ENCODE measurements at places on chromosomes 1 and 21. TPM values are rescaled to one million over a fixed set of nuclear protein-coding genes. Genes with fewer than 3 reads are reported as not detected.

Gene MPC2
- total RNA-seq = 41.6 TPM

Gene SLAMF6
- 0.19 TPM for total RNA-seq

Gene FCRLB
- 0.34 TPM for total RNA-seq

Gene TINAGL1
- 139 TPM for total RNA-seq

Gene SPTA1
- not detected for total RNA-seq

Gene PGBD5
- 1.2 TPM for total RNA-seq

Gene SLC1A7
- 3.7 TPM for total RNA-seq

Gene WNT2B
- total RNA-seq = 4.7 TPM

Gene MAP1LC3C
- 19.3 TPM for total RNA-seq

Gene UMODL1
- not detected for total RNA-seq

Gene S100A3
- total RNA-seq = 4.2 TPM

Gene KRTAP7-1
- total RNA-seq = not detected

Gene OSCP1
- total RNA-seq = 8.2 TPM

Gene CNIH4
- 61.0 TPM for total RNA-seq

Gene C1orf226
- total RNA-seq = 17.0 TPM

Gene S100A12
- total RNA-seq = not detected

Gene C1orf87
- total RNA-seq = not detected

Gene GJA9
- total RNA-seq = not detected

Gene DYNLT5
- 3.1 TPM for total RNA-seq

Gene TNFSF4
- total RNA-seq = 2.3 TPM

Gene PLA2G5
- 23.9 TPM for total RNA-seq

Gene HAO2
- total RNA-seq = not detected

Gene FAM43B
- total RNA-seq = 4.2 TPM

Gene DENND2D
- total RNA-seq = 13.8 TPM

Gene CROCC
- total RNA-seq = 24.1 TPM

Gene PROK1
- not detected for total RNA-seq

Gene GUK1
- 307 TPM for total RNA-seq

Gene SNX27
- total RNA-seq = 55.4 TPM

Gene MRAP
- total RNA-seq = not detected

Gene NTMT2
- not detected for total RNA-seq

Gene TMIGD3
- total RNA-seq = 2.2 TPM

Gene THEM5
- total RNA-seq = not detected

Gene CYYR1
- total RNA-seq = 10.0 TPM

Gene LRRC38
- not detected for total RNA-seq

Gene SLAMF8
- total RNA-seq = 8.4 TPM

Gene LCE2B
- not detected for total RNA-seq

Gene SYCP1
- total RNA-seq = not detected

Gene GSTM4
- total RNA-seq = 43.1 TPM

Gene PLD5
- 0.33 TPM for total RNA-seq

Gene KIAA0040
- total RNA-seq = 42.5 TPM

Gene CA14
- not detected for total RNA-seq

Gene ELAPOR1
- 0.83 TPM for total RNA-seq

Gene PCSK9
- not detected for total RNA-seq

Gene THBS3
- 19.1 TPM for total RNA-seq

Gene TNNI3K
- 3.0 TPM for total RNA-seq

Gene FAM72C
- total RNA-seq = not detected

Gene MACO1
- 21.5 TPM for total RNA-seq

Gene C1orf167
- total RNA-seq = not detected

Gene GPR37L1
- 0.17 TPM for total RNA-seq

Gene PTCH2
- 0.66 TPM for total RNA-seq

All from esophagus muscularis mucosa (tissue), 4 donors.